ENCODE measurements at places on chromosomes 5 and 9. TPM values are rescaled to one million over a fixed set of nuclear protein-coding genes. Genes with fewer than 3 reads are reported as not detected.

The HTR4 gene
- total RNA-seq = not detected

DNA sequence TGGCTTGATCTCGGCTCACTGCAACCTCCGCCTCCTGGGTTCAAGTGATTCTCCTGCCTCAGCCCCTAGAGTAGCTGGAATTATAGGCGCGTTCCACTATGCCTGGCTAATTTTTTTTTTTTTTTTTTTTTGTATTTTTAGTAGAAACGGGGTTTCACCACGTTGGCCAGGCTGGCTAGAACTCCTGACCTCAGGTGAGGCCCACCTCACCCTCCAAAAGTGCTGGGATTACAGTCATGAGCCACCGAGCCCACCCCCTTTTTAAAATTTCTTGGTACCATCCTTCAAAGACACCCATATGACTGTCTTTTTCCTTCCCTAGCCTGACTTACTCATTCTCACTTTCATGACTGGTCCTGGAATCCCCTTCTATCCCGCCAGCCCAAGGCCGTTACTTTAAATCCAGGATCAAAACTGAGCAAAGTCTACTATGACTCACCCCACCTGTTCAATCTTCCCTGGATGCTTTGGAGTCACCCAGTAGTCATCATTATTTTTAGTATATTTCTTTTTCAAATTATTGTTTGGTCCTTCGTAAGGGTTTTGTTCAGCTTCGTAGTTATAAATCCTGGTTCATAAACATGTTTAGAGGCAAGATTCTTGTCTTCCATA lies 1.2 kb upstream of the TBCA start:
- no peak for DNase-seq

The CDHR2 gene
- total RNA-seq = 0.85 TPM

The RPL35 gene
- total RNA-seq = 1,069 TPM

DNA sequence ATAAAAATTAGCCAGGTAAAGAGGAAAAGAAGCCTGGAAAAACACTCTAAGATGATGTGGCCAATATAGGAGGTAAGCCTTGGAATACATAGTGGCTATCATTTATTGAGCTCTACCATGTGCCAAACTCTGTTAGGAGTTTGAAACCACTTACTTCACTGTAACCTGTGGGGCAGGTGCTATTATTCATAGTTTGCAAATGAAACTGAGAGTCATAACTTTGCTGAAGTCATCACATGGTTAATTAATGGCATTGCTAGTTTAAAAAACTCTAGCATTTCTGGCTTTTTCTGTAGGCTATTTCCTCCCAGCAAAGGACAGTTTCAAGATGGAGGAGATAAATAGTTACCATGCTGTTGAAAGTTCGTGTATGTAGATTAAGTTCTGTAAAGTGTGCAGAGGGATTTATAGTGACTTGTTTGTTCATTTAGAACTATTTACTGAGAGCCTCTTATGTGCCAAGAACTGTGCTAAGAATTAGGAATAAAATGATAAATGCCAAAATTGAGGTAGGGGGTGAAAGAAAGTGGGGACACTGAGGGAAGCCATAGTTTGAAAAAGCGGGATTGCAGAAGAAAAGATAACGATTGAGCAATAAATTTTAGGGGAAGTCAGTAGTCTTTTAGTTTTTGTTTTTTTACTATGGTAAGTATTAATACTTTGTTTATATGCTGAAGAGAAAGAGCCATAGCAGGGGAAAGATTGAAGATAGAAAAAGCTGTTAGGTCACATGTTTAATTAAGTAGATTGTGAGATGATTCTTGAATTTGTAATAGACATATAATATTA lies 57.2 kb downstream of the WDR70 start:
- DNase-seq = no peak

DNA sequence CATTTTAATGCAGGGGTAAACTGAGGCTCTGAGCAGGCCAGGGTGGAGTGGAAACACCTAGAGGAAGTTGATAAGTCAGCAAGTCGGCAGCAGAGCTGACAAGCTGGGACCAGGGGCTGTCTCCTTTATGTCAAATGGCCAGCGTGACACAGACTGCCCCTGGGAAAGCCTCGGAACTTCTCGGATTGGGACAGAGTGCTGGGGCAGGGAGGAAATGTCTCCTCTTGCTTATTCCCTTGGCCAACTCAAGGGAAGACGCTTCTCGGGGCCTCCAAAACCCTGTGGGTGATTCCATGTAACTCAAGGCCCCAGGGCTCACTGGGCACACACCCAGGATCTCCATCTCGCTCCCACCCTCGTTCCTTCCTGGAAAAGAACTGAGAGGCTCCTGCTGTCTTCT lies 25.4 kb upstream of the ANXA6 start:
- no peak for DNase-seq

DNA sequence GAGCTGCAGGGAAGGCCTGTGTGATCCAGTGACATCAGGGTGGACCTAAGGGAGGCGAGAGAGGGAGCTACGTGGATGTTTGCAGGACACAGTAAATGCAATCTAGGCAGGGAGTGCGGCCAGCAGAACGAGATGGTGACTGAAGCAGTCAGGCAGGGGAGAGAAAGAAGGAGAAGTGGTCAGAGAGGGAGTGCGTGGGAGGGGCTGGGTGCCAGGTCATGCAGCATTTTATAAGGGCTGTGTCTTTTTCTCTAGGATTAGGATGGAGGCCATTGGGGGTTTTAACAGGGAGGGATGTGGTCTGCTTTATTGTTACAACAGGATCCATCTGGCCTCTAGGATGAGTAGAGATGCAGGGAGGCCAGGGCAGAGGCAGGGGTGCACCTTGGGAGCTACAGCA lies 80.4 kb downstream of the DCP2 start:
- DNase-seq = no peak

DNA sequence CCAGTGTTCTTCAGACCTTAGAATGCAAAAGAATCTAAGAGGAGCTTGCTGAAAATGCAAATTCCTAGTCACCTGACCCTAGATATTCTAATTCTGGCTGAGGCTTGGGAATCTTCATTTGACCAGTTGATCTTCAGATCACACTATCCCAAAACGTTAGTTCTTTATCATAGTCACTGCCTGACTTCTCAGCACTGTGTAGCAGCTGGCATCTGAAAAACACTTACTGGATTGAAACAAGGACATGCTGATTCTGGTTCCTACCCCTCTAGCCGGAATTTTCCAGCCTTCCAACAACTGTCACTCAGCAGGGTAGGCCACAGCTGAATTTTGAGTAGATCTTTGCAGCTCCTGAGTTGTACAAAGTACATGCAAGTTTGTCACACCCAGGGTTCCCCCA lies 72.2 kb downstream of the EBF1 start:
- DNase-seq = no peak

The WDR38 gene
- total RNA-seq = not detected

DNA sequence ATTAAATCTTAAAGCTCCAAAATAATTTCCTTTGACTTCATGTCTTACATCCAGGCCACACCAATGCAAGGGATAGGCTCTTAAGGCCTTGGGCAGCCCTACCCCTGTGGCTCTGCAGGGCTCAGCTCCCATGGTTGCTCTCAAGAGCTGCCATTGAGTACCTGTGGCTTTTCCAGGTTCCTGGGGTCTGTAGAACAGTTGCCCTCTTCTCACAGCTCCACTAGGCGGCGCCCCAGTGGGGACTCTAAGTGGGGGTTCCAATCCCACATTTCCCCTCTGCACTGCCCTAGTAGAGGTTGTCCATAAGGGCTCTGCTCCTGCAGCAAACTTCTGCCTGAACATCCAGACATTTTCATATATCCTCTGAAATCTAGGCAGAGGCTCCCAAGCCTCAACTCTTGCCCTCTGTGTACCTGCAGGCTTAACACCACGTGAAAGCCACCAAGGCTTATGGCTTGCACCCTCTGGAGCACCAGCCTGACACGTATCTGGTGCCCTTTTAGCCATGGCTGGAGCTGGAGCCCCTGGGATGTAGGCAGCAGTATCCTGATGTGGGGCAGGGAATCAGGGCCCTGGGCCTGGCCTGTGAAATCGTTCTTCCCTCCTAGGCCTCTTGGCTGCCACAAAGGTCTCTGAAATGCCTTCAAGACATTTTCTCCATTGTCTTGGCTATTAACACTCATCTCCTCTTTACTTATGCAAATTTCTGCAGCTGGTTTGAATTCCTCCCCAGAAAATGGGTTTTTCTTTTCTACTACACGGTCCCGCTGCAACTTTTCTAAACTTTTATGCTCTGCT lies 185.1 kb downstream of the SMARCA2 start:
- DNase-seq = no peak

DNA sequence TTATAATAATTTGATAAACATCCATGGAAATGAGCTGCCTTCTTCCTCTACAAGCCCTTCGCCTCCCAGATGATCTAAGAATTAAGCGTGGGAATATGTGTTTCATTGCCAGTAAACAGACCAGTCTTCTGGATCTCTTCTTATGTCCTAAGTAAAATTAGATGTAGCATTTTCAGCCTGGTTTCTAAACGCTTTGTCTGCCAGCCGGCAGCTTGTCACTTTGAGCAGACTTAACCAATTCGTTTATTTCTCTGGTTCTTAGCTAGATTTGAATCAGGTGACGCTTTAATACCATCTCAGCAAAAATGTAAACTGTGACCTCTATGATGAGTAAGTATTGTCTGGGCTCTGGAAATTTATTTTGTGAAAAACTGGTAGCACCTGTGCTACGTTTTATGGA lies 380.6 kb upstream of the NUDT12 start:
- no peak for DNase-seq

GRCh38 chr5:51731421-51732029 lies 348.3 kb downstream of the ISL1 start:
- DNase-seq = no peak

DNA sequence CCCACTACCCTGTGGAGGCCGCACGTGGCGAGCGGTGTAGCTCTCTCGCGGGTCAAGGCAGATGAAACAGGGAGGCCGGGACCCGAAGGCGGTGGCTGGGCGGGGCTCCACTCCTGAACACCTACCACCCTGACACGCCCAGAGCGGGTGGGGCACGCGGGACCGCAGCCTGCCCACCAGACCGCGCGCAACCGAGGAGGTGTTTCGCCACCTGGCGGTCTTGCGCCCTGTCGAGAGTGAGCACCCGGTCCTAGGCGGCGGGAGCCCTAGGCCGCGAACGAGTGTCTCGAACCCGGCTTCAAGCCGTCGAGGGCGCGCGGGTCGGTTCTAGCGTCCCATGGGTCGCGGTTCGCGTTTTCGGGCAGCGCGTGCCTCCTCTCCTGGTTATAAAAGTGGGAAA lies 2.2 kb upstream of the EXOSC3 start:
- DNase-seq = no peak

GRCh38 chr9:107368696-107369095 lies 85.6 kb downstream of the RAD23B start:
- DNase-seq = no peak

The ANGPTL2 gene
- 5.7 TPM for total RNA-seq

The PCDHA13 gene
- 2.5 TPM for total RNA-seq

The GAPT gene
- 1.4 TPM for total RNA-seq

GRCh38 chr9:72012646-72013045 lies 47.8 kb downstream of the C9orf57 start:
- DNase-seq = no peak

GRCh38 chr5:135876146-135876545 lies 19.5 kb downstream of the IL9 start:
- no peak for DNase-seq

The STPG3 gene
- total RNA-seq = not detected

DNA sequence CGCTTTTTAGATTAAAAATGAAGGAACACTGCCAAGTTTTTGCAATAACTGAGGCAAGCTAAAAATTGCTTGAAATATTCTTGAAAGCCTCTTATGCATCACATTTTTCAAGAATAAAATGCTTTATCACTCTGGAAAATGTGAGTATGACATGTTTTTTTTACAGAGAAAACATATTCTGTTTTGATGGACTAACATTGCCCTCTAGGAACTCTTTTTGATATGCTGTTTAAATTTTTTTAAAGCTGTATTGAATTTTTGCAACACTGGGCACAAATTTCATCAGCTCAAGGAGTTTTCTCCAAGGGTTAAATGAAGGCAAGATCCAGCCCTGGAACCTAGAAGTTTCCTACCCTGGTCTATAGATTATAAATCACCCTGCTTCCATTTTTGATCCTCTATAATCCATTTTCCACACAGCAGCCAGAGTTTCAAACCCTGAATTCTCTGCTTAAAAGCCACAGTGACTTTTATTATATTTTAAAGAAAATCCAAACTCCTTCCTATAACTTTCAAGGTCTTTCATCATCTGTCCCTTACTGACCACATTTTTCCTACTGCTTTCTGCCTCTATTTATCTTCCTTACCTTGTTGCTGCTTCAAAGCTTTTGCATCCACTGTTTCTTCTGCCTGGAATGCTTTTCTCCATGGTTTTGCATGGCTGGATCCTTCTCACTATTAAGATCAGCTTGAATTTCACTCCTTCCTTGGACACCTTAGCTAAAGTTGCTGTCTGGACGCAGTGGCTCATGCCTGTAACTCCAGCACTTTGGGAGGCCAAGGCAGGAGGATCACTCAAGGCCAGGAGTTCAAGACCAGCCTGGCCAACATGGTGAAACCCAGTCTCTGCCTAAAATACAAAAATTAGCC lies 60.9 kb downstream of the IL31RA start:
- DNase-seq = no peak

The SUSD3 gene
- total RNA-seq = 1.2 TPM

The TSSK1B gene
- not detected for total RNA-seq

GRCh38 chr5:115457571-115457970 lies 87.0 kb downstream of the FEM1C start:
- no peak for DNase-seq

DNA sequence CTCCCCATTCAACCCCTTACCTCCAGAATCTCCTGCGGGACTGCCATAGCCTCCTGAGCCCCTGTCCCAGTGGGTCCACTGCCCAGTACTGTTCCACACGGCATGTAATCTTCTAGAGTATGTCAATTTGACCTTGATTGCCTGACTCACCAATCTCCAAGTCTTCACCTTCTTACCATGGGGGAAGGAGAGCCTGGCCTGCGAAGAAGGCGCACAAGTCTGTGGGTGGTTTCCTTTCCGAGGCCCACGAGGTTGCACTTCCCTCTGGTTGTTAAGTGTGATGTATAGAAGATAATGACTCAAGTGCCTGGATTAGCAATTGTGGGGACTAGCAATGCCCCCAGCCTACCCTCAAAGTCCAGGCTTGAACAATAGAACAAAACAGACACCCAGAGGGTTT lies 8.1 kb upstream of the TENT4A start:
- DNase-seq = no peak

GRCh38 chr5:16534280-16534679 lies 68.7 kb upstream of the ZNF622 start:
- no peak for DNase-seq

DNA sequence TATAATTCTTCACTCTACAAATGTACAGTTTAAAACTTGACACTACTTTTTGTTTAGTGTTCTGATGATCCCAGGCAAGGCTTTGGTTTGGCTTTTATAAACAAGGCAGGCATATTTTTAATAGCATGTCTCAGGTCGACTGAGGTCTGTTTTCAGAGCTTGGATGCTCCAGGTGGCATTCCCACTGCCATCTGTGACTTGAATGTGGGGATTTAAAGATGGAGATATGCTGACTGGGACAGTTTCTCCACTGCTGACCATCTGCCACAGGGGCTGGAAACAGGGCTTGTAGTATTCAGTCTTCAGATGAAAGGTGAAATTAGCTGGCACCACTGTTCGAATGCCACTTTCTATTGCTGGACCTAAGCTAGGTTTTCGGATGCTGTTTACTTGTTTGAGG lies 1266.2 kb upstream of the CDH18 start:
- no peak for DNase-seq

The BASP1 gene
- total RNA-seq = 95.2 TPM

- no peak for DNase-seq
Measured at GRCh38 chr9:536597-537511, 304.6 kb upstream of the DMRT1 start.

The PCDHGC3 gene
- 68.2 TPM for total RNA-seq

- no peak for DNase-seq
Measured at GRCh38 chr5:55903121-55903701, 52.1 kb downstream of the IL31RA start.

All from endothelial cell (in vitro differentiated cells).